A549 (cell line): ENCODE measurements at places on chromosomes 7 and 10.
A peak's percentile ranks its signal among the peaks of the same experiment; 100 is the strongest.

- no peak for DNase-seq
Observed at GRCh38 chr7:51013861-51014511, 231.3 kb upstream of the GRB10 start.

DNA sequence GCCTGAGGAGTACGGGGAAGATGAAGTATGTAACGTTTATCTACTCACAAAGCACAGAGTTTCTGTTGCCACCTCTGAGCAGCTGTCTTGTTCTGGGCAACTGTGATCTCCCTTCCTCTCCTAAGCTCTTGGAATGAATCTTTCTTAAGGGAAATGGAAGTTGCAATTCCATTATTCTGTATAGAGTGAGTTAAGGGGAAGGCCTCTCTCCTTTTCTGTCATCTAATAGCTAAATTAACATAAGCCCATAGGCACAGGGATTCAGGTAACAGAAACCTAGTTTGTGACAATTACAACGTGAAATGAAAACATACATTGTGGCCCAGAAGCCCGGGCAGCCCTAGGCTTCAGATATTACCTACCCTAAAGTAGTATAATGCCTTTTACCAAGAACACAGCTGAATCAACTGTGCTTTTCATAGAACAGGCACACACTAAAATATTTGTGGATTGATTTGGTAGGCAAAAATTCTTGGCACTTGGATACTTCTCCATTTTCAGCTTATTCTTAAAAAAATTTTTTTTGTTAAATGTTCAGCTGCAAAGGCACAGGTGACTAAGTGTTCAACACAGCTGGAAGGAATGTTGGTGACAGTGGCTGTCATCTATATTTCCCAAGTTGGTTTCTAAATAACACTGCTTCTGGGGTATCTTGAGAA, 3.8 kb upstream of the PDCD4 start:
- DNase-seq: no peak

DNA sequence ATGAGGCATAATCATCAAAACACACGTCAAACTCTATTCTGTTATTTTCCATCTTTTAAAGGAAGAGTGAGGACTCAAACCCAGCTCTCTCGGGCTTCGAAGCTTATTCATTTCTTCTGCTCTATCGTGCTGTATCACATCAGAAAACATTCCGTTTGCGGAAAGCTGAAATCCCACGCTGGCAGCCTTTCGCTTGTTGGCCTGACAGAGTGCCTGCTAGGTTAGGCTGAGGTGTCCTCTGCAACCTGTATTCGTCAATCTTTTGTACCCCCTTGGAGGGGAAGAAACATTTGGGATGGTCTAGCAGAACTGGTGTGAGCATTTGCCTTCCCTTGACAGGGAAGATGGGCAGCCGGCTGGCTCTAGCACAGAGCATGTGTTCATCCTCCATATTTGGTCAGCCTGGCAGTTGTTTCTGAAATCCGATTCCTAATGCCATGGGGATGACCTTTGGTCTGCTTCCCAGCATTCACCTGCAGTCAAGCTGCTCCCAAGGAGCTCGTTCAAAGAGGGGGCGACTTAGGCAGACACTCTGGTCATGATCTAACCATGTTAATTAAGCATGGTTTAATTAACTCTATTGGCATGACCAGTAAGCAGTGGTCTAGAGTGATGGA, 55.2 kb downstream of the TACC2 start:
- no peak for DNase-seq

DNA sequence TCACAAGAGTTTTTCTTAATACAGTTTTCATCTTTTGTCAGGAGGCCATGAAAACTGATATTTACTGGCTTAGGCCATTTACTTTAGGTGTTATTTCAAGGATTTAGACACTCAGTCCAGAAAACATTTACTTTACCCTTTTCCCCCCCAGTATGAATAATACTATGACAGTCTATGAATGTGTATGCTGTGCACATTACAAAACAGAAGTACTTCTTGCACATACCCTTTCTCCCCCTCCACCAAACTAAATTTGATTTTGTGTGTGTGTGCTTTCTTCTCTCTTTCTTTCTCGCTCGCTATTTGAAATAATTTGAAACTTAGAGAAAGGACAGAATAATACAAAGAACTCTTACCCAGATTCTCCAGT, 41.3 kb downstream of the RBM33 start:
- no peak for DNase-seq

- no peak for DNase-seq
Observed at GRCh38 chr7:26815426-26815825, 49.0 kb downstream of the SKAP2 start.

GRCh38 chr10:79431891-79432831, 13.3 kb downstream of the ZCCHC24 start:
- no peak for DNase-seq

DNA sequence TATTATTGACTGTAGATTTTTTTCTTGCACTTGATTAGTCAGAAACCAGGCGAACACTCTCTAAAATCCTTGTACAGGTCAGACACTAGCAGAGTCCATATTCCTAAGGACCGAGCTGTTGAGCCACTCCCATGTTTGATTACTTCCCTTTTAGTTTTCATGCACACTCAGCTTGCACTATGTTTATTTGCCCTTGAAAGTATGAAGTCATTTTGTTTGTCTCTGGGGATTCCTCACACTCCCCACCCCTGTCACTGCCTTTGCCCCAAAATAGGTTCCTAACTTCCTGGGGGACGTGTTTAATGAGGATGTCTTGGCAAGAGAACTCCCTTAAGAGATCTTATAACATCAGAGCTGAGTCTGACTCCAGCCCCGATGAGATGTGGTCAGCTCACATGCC, 182.1 kb downstream of the EVX1 start:
- peak; percentile 30 for DNase-seq

- no peak for DNase-seq
Observed at GRCh38 chr10:133236401-133237240, 1.0 kb upstream of the VENTX start.

DNA sequence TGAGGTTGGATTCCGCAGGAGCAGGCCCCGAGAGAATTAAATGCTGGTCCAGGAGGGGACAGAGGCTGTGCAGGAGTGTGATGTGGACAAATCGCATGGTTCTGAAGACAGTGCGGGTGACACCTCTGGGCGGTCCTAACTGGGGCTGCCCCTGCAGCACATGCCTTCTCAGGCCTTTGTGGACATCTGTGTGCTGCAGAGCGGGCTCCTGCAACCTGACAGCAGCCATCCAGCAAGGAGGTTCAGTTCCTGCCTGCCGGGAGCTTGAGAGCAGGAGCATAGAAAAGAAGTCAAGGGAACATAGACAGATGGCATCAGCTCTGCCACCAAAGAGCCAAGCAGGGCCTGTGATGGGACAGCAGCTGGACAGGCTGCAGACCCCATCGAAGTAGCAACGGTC, 135.9 kb upstream of the PPP2R2D start:
- DNase-seq: no peak

GRCh38 chr7:22980422-22980821, 33.5 kb downstream of the HYCC1 start:
- no peak for DNase-seq

DNA sequence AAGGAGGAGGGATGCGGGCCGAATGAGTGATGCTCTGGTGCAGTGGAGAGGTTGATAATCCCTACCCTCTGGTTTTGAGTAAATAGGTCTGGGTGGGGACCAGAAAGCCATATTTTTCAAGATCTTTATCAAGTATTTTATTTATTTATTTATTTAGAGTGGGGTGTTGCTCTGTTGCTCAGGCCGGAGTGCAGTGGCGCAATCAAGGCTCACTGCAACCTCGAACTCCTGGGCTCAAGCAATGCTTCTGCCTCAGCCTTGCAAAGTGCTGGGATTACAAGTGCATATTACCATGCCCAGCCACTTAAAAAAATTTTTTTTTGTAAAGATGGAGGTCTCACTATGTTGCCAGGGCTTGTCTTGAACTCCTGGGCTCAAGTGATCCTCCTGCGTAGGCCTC, 21.6 kb downstream of the SVIL start:
- DNase-seq: no peak

- DNase-seq: no peak
Observed at GRCh38 chr7:50739744-50740435, 42.8 kb downstream of the GRB10 start.
